AML-193 (cell line): ENCODE measurements at places on chromosomes 16 and 17.

- DNase-seq: no peak
Observed at GRCh38 chr16:82675300-82675699, 48.5 kb downstream of the CDH13 start.

DNA sequence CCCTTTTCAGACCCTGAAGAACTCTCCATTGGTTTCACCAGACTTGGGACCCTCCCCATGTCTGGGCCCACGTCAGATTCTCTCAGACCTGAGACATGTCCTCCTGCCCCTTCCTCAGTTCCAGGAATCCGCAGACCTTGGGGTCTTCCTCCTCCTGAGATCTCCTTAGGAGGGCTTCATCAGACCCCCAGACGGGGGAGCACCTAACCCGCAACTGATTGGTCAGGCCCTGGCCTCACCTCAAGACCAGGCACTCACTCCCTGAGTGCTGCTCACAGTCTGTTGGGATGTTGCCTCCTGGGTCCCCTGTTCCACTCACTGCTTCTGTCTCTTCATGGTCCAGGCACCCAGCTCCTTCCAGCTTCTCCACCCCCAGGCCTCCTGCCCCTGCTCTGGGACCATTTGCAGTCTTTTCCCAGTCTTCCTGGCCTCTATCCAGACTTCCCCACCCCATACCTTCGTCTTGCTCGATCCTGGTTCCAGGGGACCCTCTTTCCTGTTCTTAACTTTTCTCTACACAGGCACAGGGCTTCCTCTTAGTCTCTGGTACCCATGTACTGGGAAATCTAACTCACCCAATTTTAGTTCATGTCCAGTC, 1.2 kb downstream of the GID4 start:
- no peak for DNase-seq

- DNase-seq: no peak
Observed at GRCh38 chr17:59094861-59095530, 11.7 kb downstream of the TRIM37 start.

DNA sequence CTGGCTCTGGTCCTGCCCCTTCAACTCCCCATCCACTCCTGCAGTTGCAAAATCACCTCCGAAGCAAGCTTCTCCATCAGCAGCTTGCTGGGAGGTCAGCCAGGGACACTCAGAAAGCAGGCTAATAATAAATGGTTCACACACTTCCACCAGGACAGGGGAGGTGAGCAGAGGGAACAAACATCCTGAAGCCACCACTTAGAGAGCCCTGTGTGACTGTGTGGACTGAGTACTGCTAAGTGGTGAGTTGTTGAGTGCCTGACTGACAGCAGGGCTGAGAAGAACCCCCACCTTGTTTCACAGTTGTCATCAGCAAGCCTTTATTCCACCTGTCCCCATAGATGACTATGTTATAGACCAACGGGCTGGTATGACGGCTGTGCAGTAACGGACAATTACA, 213.9 kb downstream of the CBLN1 start:
- no peak for DNase-seq

- no peak for DNase-seq
Observed at GRCh38 chr17:2140683-2141082, 85.8 kb downstream of the HIC1 start.
